ENCODE measurements at places on chromosomes 5 and 9.

DNA sequence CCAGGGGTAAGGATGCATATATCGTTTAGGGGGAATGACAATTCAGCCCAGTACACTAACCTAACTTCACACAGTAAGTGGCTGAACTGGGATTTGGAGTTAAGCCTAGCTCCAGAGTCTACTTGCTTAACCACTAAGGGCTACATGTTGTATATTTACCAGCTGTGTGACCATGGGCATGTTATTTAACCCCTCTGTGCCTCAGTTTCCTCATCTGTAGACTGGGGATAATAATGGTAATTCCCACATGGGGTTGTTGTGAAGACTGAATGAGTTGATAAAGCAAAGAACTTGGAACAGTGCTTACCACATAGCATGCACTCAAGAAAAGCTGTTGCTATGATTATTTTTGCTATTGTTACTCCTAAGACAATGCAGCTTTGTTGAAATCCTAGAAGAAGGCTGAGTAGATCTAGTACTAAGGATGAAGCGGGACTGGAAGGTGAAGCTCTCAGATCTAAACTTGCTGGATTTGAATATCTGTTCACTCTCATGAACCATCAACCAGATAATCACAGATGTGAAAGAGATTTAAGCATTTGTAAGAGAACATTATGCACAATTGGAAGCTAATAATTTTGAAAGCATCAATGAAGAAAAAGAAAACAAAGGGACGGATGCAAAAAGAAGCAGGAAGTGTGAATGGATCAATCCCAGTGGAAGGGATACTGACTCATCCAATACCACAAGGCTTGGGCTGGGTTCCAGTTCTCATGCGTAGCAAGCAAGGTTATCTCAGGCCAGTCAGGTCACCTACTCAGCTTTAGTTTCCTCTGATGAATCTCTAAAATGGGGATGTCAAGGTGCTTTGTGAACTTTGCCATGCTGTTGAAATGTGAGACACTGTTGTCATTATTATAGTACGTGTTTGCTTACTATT is 78.5 kb upstream of the TBC1D2 start:
- H3K27ac ChIP-seq: no peak overlapping the region
- DNase-seq: no peak
- no peaks in the 10 kb centered on the region for H3K4me1 ChIP-seq
- H3K36me3 ChIP-seq: no peaks in the 10 kb centered on the region
- H3K27me3 ChIP-seq: no peaks in the 10 kb centered on the region
- no peak overlapping the region for H3K4me3 ChIP-seq

DNA sequence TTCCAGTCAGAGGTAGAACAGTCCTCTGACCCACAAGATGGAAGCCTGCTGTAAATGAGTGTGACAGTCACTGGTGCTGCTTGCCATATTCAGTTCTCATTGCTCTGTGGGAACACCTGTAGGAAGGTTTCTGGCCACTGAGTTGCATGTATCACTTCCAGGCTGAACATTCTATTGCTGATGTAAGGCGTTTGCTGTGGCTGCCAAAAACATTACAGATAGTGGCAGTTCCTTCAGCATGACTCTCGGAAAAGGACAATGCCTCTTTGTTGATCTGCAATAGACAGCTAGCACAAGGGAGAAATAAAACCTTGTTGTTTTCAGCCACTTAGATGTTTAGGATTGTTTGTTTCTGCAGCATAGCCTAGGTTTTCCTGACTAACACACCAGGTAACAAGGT is 217.2 kb downstream of the AGTPBP1 start:
- no peaks in the 10 kb centered on the region for H3K36me3 ChIP-seq
- H3K4me3 ChIP-seq: no peak overlapping the region
- no peak for DNase-seq
- no peaks in the 10 kb centered on the region for H3K27me3 ChIP-seq

DNA sequence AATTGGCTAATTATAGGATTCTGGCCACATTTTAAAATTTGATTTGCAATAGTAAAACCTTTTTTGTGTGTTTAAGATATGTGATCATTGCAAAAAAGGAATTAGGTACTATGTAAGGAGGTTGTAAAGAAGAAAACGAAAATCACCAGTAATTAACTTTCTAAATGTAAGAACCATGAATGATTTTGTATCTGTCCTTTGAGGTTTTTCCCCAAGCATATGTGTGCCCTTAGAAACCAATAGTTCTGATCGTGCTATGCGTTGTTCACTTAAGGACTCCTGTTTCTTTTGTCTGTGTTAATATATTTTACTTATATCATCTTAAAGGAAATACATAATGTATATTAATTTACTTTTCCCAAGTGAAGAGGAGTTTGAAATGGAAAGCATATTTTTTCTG is 410.2 kb downstream of the PSAT1 start:
- no peaks in the 10 kb centered on the region for H3K27me3 ChIP-seq
- no peak overlapping the region for H3K4me3 ChIP-seq
- H3K36me3 ChIP-seq: no peaks in the 10 kb centered on the region
- DNase-seq: no peak
- no peaks in the 10 kb centered on the region for H3K4me1 ChIP-seq
- H3K27ac ChIP-seq: no peak overlapping the region

DNA sequence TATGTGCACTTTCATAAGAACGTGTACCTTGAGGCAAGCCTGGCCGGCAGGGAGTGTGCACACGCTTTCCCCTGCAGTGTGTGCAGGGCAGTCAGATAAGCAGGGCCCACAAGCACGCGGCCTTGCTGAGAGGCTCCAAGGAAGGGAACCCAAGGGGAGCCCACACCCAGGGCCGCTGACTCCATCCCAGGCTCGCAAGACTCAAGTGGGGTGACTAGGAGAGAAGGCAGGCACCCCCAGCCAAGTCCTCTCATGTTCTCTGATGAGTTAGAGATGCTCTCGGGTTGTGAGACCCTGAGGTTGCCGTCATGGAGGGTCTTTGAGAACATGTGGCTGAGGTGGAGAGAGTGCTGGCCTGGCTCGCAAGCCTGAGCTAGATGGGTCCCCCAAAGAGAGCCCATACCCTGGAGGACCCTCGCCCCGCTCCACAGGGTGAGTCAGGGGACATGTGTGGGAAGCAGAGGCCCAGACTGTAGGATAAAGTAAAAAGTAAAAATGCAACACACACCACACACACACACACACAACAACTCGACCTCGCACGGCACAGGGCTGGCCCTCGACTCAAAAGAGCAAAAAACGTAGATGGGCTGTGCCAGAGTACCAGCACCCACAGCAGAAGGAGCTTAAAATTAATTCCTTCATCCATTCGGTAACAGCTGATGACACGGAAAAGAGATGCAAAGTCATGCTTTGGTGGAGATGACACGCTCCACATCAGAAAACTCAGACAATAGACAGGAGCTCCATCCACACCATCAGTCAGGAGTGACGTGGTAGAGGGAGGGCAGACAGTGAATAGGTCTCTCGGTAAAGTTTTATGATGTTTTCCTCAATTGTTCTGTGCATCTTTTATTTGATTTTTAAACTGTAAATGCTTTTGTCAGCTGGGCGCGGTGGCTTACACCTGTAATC is 54.8 kb upstream of the NKD2 start:
- no peaks in the 10 kb centered on the region for H3K36me3 ChIP-seq
- DNase-seq: no peak
- no peak overlapping the region for H3K4me3 ChIP-seq
- peaks cover 36% of the 10 kb centered on the region for H3K4me1 ChIP-seq
- no peaks in the 10 kb centered on the region for H3K27me3 ChIP-seq

- H3K27me3 ChIP-seq: no peaks in the 10 kb centered on the region
- DNase-seq: no peak
- no peaks in the 10 kb centered on the region for H3K36me3 ChIP-seq
- peaks cover 12% of the 10 kb centered on the region for H3K4me1 ChIP-seq
- no peak overlapping the region for H3K4me3 ChIP-seq
- H3K27ac ChIP-seq: no peak overlapping the region
These were observed 23.3 kb upstream of the ZSWIM6 start for GRCh38 chr5:61308712-61309111.

GRCh38 chr9:22079873-22080341 is 70.8 kb upstream of the CDKN2B start:
- H3K4me1 ChIP-seq: no peaks in the 10 kb centered on the region
- H3K4me3 ChIP-seq: no peak overlapping the region
- DNase-seq: peak; percentile 38
- no peak overlapping the region for H3K27ac ChIP-seq
- H3K36me3 ChIP-seq: no peaks in the 10 kb centered on the region

- H3K36me3 ChIP-seq: no peaks in the 10 kb centered on the region
- no peak overlapping the region for H3K4me3 ChIP-seq
- no peaks in the 10 kb centered on the region for H3K4me1 ChIP-seq
- no peak overlapping the region for H3K27ac ChIP-seq
These were observed 71.2 kb downstream of the MROH2B start for GRCh38 chr5:40999966-41000365.

DNA sequence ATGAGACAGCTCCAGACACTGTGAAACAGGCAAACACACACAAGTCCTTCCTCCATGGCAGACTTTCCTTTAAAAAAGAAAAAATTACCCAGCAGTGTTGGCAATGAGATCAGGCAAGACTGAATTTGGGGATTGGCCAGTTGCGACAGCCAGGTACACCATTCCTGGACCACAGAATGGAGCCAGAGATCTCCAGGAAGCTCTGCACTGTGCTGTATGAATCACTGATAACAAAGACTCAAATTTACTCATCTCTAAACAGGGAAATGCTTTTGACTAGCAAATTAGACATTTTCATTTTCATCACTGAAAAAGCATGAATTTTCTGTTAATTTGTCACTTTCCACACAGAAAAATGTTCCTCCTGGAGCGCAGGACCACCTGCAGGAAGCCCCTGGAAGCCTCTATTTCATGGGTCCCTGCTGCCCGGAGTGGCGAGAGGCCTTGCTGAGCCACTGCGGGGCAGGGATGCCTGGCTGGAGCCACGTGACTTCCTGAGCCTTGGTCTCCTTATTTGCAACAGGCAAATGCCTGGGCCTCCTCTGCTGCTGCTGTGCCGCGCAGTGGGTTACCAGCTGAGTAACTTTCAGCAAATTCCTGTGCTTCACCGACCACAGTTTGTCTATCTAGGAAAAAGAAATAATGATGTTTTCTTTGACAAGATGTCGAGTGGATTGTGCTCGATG is 185.9 kb upstream of the ZNF618 start:
- no peaks in the 10 kb centered on the region for H3K36me3 ChIP-seq

GRCh38 chr9:7067169-7067568 is 309.4 kb downstream of the KDM4C start:
- H3K4me3 ChIP-seq: no peak overlapping the region
- H3K27me3 ChIP-seq: no peaks in the 10 kb centered on the region
- no peak for DNase-seq
- peaks cover 4% of the 10 kb centered on the region for H3K36me3 ChIP-seq

DNA sequence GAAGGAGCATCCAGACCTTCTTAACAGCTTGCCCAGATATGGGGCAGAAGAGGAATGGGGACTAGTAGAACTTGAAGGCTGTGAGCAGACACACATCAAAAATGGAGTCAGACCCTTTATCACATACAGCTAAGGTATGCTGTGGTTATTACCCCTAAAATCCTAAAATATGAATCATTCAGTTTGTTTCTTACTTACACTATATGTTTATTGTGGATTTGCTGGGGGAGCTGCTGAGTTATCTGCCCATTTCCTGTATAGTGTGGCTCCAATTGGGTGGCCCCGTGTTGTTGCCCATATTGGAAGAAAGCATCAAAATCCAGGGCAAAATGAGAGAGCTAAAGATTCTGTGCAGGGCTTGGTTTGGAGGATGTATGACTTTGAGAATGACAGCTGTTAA is 56.9 kb downstream of the AP3S1 start:
- H3K4me3 ChIP-seq: no peak overlapping the region
- H3K4me1 ChIP-seq: no peaks in the 10 kb centered on the region
- no peaks in the 10 kb centered on the region for H3K27me3 ChIP-seq
- H3K27ac ChIP-seq: no peak overlapping the region
- H3K36me3 ChIP-seq: no peaks in the 10 kb centered on the region

DNA sequence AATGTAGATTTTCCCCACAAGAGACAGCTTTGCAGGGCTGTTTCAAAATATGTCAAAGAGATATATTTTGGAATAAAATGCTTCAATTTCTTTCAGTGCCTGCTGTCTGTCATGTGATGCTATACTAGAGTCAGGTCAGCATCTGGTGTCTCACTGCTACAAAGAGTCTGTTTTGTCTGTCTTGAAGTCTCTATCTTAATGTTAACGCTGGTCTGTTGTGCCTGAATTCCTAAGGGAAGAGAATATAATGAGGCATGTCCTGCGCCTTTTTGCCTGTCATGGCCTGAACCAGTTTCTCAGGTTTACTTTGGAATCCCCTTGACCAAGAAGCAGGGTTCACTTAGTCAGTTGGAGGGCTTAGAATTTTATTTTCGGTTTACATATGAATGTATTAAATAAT is 176.4 kb downstream of the PDZD2 start:
- no peaks in the 10 kb centered on the region for H3K27me3 ChIP-seq
- no peak overlapping the region for H3K27ac ChIP-seq
- H3K36me3 ChIP-seq: no peaks in the 10 kb centered on the region
- DNase-seq: no peak

Data from body of pancreas (tissue), 4 donors.